ENCODE measurements at places on chromosomes 2 and 18.

DNA sequence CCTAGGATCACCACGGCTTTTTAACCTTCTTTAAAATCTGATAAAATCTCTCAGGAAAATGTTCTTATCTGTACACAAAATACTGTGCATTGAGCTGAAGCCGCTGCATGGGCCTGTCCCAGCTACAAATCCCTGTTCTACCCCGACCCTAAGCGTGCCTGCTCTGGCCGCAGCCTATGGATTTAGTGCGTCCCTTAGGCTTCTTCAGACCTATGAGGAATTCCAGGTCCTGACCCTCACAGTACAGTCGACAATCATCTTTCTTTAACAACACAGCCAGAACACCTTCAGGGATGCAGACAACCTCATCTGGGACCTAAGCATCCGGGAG lies 477 bp upstream of the WDCP start:
- DNase-seq, result no peak

DNA sequence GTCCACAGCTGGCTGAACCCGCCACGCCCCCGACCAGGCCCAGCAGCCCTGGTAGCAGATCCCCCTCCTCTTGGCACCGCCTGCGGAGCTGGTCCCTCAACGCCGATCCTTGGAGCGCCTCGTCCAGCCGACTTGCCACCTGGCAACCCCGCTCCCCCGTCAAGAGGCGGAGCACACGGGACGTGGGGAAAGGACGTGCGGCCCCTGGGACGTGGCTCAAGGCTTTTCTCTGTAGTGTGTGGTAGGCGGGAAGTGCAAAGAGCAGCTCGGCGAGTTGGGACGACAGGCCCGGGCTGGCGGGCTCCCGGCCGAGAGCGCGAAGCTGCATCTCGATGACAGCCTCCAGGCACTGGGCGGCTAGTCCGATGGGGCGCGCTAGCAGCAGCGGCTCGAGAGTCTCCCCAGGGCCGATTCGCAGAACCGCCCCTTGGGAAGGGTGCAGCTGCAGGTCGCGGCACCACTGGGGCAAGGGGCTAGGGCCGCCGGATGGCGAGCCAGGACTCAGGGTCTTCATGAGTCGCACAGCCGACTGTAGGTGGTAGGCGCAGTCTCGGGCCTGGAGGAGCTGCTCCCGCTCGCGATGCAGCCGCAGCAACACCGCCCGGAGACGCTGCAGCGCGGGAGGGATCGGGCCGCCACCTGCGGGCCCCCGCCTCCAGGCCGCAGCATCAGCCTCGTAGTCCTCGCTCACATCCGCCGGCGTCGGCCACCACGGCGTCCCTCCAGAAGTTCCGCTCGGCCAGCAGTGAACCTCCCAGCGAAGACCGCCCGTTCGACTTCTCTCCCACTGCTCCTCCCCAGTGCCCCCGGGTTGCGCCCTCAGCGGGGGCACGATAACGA lies 617 bp downstream of the CCDC142 start:
- no peak for DNase-seq

DNA sequence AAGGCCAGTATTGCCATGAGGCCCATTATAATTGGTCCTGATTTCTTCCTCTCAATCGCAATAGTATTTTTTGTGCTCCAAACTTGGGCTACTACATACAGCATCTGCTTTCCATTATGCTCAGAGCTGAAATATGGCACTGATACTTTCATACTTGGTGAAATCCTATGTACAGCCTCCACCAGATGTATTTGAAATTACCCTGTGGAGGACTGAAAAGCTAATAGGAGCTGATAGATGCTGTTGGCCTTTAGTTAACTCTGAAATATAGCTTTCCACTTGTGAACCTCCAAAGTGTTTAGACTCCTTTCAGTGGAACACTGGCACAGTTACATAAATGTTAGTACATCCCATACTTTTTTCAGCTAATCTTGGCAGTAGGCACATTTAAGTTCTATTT lies 205.7 kb downstream of the NEDD4L start:
- peak; percentile 47 for DNase-seq

DNA sequence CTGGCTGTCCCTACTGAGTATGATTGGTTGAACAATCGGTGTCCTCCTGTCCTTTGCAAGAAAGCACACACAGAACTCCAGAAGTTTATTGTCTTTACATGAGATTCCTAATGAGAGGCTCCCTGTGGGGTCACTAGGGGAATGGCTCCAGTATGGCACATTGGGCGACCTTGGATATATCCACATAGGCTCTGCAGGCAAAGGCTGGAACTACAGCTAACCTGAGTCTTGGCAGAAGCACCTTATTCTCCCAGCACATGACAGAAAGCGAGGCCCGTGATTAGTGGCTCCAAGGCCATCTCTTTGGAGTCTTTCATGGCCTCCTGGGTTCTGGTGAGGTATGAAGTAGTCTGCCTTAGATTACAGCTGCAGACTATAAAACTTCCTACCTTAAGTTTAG lies 49.0 kb downstream of the ZDBF2 start:
- DNase-seq, result no peak

- DNase-seq, result peak; percentile 33
These were observed at the start of gene GCKR for GRCh38 chr2:27496357-27497287. Gene GCKR, plus strand, starts transcription at chr2:27496839. Its CDS starts 66 bp downstream, at chr2:27496905.

GRCh38 chr2:175158894-175159293 lies 9.1 kb downstream of the ATF2 start:
- no peak for DNase-seq

GRCh38 chr2:18503376-18504228 lies 56.9 kb downstream of the RDH14 start:
- DNase-seq, result no peak

GRCh38 chr2:111119822-111120252 lies 877 bp upstream of the BCL2L11 start:
- no peak for DNase-seq

- DNase-seq, result no peak
These were observed 1355.1 kb upstream of the ZEB2 start for GRCh38 chr2:145875016-145875415.

DNA sequence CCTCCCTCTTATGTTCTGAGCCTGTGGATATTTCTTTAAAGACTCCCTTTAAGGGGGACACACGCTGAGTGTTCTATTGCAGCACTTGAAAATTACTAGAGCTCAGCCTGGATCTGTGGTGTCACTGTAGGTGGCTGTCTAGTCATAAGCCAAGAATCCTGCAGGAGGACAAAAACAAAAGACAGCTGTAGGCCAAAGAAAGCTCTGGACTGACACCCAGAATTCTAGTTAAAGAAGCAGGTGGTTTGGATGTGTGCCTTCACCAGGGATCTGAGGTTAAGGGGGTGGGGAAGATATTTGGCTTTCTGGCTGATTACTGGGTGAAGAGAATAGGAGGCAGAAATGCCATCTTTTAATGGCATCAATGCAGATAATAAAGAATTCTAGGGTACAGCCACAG lies 842.5 kb upstream of the NXPH2 start:
- DNase-seq, result no peak

DNA sequence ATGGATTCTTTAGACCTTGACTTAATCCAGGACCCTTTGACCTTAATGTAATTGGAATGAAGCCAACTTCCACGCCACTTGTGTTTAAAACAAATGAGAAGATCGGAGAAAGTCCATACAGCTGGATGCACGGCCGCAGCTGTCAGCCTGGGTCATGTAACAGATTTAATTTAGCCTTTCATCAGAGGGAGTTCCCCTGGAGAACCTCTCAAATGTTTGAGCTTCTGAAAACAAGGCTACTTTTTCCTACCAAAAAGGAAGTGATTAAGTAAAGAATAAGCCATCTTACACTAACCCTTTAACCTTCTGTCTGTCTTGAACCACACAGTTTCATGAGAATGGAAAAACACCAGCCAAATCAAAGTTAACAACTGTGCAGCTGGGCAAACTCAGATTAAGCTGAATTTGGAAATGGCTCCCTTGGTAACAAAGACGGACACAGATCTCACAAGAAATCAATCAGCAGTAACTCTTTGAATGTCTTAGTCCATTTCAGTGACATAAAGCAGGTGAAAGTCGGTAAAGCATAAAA lies 103.6 kb downstream of the DOCK10 start:
- DNase-seq, result no peak

- DNase-seq, result peak; percentile 18
These were observed 222.8 kb downstream of the NAPG start for GRCh38 chr18:10748641-10749040.

DNA sequence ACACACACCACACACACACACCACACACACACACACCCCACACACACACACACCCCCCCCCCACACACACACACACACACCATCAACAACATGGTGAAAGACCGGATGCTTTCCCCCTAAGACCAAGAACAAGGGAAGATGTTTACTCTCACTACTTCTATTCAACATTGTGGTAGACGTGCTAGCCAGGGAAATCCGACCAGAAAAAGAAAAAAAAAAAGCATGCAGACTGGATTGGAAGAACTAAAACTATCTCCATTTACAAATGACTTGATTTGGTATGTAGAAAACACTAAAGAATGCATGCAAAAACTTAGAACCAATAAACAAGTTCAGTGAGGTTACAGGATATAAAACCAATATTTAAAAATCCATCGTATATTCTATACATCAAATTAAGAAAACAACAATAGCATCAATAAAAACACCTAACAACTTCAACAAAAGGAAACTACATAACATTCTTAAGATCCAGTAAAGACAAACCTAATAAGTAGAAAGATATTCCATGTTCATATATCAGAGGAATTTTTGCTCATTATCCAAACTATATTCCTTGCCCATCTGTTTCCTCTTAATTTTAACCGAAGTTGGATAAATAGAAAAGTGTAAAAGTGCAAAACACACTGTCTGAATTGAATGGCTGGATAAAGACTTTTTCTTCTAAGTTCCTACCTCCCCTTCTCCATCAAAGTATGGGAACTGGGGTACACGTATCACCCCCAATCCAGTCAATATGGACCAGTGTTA lies 51.5 kb upstream of the RNU4ATAC start:
- peak; percentile 26 for DNase-seq

- no peak for DNase-seq
These were observed 20.3 kb upstream of the FOXI3 start for GRCh38 chr2:88472811-88473210.

GRCh38 chr18:3704556-3705344 lies 254.8 kb downstream of the TGIF1 start:
- DNase-seq, result peak; percentile 31

- no peak for DNase-seq
These were observed 79.4 kb upstream of the ALKAL2 start for GRCh38 chr2:367246-367645.

DNA sequence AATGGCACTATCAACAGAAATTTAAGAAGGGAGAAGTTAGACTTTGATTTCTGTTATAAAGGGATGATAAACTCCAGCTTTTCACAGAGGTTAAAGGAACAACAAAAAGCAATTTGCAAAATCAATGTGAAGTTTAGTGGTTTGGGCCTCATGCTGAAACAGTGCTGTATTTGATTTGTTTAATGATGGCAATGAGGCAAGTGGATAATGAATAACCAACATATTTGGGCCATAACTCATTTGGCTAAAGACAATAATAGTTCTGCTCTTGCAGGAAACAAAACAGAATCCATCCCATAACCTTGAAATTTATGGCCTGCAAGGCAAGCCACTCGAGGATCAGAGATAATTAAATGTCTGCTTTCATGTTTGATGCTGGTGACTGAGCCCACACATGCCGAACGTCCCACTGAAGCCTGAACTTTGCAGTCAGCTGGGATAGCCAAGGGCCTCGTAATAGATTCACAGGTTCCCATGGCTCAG lies 56.5 kb downstream of the TPGS2 start:
- DNase-seq, result no peak

- no peak for DNase-seq
These were observed 85.3 kb upstream of the RANBP2 start for GRCh38 chr2:108634011-108634410.

DNA sequence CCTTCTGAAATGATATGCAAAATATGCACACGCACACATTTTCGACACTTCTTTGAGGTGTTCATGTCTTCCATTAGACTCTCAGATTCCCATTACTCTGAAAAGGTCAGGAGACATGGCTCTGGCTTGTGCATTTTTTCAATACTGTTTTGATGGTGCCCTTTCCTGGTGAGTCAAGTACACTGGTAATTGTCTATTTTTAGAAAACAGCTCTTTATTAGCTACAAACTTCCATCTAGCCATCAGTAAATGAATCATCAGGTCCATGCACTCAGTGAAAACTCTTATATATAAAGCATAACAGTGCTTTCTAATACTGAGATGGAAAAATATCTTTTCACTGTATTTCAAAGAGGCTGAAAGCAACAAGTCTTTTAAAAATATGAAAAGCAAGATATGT lies 194.9 kb downstream of the GALNT1 start:
- no peak for DNase-seq

- DNase-seq, result no peak
These were observed 191.2 kb downstream of the ANKRD30B start for GRCh38 chr18:14939141-14939540.

DNA sequence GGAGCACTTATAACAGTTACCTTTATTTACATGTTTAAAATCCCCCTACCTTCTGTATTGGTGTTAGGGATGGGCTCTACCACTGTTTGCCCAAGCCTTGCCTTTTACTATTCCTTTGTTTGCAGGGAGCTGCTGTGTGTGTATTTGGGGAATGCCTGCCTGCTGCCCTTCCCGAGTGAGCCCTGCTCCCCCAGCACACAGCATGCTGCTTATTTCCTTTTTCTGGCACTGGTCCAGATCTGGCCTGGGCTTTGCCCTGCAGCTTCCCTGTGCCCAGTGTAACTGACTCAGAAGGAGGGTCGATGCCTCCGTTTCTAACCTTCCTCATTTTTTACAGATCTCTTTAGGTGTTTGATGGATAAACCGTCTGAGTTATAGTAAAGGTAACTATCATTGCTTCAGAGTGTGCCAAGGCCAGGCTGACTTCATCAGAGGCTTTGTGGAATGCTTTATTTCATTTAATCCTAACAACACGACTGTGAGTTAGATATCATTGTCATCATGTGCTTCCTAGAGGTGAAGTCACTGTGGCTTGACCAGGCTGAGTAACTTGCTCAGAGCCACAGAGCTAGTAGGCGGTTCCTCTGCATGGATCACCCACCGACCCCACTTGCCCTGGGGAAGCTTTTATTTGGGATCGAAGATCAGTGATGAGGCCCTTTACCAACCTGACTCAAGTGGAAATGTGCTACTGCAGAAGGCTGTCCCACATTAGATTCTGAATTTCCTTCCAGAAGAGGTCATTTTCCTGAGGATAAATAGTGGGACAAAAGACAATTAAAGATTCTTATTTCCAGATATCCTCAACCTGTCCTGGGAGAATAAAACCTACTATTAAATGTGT lies 238.8 kb downstream of the ZNF407 start:
- peak; percentile 32 for DNase-seq

- DNase-seq, result no peak
These were observed 136.5 kb downstream of the TXNL1 start for GRCh38 chr18:56501896-56502295.

- DNase-seq, result no peak
These were observed 220.5 kb upstream of the RAB6C start for GRCh38 chr2:129758784-129759471.

DNA sequence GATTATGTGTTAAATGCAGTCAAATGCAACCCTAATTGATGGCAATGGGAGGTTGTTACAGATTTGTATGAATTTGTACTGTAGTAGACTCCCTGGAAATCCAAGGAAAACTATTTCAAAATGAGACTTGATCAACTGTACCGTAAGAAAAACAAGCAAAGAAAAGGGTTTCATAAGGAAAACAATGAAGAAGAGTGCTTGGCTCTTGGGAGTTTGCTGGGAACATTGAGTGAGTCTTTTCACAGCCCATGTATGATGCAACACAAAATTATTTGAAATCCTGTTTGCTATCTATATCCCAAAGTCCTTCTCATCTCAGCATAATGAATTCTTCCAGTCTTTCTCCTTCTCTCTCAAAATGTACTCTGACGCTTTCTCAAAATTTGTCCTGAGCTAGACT lies 67.0 kb upstream of the OSR1 start:
- peak; percentile 21 for DNase-seq

GRCh38 chr2:169511818-169512217 lies 2.3 kb downstream of the KLHL41 start:
- no peak for DNase-seq
